ENCODE measurements at places on chromosomes 1 and 21.
A peak's percentile ranks its signal among the peaks of the same experiment; 100 is the strongest.

GRCh38 chr21:44817506-44817880 is 369 bp downstream of the SUMO3 start:
- DNase-seq = peak; percentile 99

DNA sequence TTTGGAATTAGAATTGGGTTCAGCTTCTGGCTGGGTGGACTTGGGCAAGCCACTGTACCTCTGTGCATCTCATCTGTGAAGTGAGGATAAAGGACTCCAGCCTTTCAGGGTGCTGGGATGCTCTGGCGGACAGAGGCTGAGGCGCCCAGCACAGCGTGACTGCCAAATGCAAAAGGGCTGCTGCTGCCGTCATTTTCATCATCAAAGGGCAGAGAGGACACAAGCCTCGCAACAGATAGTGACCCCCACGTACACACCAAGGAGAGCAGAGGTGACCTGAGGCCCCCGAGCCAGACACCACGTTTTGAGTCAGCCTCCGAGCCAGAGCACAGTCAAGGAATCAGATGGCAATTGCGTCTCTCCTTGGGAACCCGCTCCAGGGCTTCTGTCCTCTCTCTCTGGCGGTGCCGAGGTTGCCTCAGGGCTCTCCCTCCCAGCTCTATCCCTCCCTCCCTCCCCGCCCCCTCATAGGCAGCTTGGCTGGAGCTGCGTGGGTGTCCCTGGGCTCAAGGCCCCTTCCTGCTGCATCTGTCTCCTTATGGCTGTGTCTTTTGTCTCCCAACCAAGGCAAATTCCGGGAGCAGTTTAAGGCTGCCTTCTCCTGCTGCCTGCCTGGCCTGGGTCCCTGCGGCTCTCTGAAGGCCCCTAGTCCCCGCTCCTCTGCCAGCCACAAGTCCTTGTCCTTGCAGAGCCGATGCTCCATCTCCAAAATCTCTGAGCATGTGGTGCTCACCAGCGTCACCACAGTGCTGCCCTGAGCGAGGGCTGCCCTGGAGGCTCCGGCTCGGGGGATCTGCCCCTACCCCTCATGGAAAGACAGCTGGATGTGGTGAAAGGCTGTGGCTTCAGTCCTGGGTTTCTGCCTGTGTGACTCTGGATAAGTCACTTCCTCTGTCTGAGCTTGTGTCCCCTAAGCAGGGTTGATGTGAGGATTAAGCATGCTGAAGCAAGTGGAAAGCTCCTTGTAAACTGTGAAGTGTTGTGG is 9.0 kb downstream of the HCRTR1 start:
- DNase-seq = no peak

- DNase-seq = no peak
Observed at GRCh38 chr1:2570332-2570731, 14.2 kb downstream of the TNFRSF14 start.

- no peak for DNase-seq
Observed at GRCh38 chr1:95086949-95087533, 14.3 kb upstream of the ALG14 start.

DNA sequence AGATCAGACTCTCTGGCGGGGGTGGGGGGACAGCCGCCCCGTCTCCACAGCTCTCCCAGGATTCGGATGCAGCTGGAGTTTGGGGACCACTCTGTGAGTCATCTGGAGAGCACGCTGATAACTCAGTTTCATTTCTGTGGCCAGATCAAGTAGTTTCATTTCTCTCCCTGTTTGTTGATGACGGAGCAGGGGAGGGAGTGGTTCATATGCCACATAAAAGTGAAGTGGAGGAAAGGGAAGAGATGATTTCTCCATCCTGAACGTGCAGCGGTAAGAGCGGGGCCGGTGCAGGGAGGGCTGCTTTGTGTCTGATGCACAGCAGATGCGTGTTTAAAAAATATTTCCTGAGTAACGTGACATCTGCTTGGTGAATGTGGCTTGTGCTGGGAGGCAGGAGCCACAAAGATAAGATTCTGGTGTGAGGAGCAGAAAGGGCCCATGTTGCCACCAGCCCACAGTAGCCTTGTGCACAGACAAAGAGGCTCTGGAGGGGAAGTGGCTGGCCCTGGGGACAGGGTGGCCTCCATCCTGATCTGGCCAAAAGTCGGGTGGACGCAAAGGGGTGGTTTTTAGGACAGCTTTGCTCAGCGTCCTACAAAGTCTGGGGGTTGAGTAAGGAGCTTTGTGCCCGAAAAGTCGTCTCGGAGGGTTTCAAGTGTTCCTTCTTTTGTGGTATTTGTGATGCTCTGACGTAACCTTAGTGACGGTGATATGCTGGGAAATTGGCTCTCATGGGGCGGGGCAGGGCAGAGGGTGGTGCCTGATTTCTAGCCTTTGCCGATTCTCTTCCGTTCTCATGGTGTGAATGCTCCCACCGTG is at the start of gene MX2:
Gene MX2, plus strand, starts transcription at position 242 of the 819 bp plus-strand sequence. CDS start 14,880 bp downstream, outside the sequence.
- peak; percentile 36 for DNase-seq

DNA sequence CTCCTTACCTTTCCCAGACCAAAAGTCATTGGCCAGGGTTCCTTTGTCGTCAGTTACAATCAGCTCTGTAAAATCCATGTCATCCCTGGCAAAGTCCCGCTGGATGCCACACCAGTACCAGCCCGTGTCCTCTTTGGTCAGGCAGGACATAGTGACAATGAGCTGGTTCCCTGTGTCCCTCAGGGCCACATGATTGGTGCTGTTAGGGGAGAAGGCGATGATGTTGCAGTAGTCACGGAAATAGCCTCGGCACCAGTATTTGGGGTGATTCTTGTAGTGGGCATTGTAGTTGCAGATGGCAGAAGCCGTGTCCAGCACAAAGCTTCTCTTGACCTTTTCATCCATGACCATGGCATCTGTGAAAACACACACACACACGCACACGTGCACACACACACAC is 14.8 kb downstream of the ADORA3 start:
- DNase-seq = no peak

DNA sequence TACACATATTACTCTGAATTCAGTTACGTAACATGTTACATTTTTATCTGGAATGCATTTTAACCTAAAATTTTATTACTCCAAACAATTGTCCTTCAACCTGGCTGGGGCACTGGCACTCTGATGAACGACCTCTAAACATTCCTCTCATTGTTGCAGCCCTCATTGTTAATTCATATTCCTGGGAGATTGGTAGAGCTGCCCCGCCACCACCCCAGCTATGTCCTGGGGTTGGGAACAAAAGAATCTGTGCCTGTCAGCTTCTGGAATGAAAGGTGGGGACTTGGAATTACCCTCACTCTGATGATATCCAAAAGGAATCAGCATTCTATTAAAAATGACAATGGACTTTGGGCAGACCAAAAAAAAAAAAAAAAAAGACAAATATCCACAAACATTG is 38.0 kb upstream of the DESI2 start:
- DNase-seq = no peak

DNA sequence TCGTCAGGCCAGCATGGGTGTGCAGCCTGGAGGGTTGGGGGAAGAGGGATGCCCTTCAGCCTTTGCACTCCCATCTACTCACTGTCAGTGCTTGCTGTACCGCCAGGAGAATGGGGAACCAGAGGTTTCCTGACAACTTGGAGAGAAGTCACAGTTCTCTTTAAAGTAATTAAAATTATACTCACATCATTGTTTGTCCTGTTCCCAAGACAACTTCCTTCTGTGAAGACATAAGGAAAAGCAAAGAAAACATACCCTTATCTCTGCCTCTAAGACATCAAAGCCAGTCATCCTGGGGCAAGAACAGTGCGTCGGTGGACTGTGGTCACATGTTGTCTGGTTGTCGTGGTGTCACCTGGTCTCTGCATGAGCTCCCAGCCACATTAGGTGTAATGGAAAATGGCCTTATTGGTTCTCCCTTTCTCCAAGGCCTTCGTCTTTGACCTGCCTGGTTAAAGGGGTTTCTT is 17.6 kb downstream of the TRAF5 start:
- no peak for DNase-seq

DNA sequence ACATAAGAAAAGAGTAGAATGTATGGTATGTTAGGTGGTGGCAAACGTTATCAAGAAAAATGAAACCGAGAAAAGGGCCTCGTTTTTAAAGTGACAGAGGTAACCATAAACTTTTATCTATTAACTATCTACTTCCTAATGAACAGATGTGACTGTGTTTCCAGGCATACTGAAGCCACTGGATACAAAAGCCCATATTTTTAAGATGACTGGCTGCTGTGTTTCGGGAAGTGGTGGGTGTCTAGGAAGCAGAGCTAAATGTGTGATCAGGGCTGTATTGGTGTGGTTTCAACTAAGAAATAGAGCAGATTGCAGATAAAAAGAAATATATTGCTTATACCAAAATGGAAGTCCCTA is 71.8 kb downstream of the CHRM3 start:
- no peak for DNase-seq

DNA sequence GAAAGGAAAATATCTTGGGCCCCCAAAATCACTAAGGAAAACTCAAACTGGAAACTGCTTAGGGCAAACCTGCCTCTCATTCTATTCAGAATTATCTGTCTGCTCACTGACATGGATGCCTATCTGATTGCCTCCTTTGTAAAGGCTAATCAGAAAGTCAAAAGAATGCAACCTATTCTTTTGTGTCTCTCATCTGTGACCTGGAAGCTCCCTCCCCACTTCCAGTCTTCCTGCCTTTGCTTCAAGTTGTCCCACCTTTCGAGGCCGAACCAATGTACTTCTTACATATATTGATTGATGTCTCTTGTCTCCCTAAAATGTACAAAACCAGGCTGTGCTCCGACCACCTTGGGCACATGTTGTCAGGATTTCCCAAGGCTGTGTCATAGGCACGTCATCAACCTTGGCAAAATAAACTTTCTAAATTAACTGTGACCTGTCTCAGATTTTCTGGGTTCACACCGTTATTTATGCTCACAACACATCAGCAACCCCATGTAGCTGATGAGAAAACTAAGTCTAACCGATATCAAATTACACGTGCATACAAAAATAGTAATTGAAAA is 302.3 kb upstream of the NRIP1 start:
- DNase-seq = no peak

GRCh38 chr1:30743584-30744059 is 14.0 kb downstream of the LAPTM5 start:
- peak; percentile 78 for DNase-seq

GRCh38 chr1:9068981-9069325 is 482 bp downstream of the SLC2A5 start:
- DNase-seq = no peak

DNA sequence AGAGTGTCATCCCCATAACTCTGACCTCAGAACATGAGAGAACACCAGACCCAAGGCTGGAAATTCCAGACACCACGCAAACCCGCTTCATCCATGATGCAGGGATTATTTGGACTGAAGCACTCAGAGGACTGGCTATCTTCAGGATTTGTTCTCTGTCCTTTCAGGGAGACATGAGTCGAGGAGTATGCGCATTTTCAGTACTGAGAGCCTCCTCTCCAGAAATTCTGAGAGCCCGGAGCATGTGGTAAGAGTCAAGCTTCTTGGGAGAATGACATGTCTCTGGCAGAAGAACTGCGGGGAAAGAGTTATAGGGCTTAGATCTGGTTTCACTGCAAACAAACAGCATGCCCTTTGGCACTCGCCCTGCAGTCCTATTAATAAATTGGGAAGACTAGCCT is 6.9 kb downstream of the LAX1 start:
- DNase-seq = no peak

GRCh38 chr1:217063172-217063908 is 340.1 kb upstream of the ESRRG start:
- DNase-seq = no peak

GRCh38 chr1:219432191-219432606 is 180.7 kb downstream of the ZC3H11B start:
- no peak for DNase-seq

DNA sequence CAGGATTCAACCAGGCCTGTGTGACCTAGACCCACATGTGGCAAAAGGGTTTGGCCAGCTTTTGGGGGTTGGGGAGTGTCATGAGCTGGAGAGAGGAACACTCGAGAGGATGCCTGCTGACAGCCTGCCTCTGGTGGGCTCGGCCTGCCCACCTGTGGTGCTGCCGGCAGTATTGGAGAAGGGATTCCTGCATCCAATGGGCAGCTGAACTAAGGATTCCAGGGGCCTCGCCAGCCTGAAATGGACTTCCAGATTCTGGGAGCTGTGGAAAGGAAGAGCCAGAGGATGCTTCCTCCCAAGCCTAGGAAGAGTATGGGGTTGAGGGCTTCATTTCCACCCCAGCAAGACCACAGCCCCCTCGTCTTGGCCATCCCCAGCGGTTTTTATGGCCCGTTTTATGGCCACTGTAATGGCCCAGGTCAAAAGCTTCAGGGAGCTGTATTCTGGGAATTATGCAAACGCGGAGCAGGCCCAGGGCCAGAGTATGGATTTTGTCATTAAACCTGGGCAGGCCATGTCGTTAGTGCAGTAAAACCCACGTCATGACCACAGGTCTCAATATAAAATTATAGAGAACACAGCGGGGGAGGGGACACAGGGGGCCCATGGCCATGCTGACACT is 63.6 kb downstream of the TMEM53 start:
- no peak for DNase-seq

GRCh38 chr1:228105270-228105995 is 2.3 kb upstream of the C1orf35 start:
- DNase-seq = no peak

GRCh38 chr1:110130113-110130591 is 17.9 kb downstream of the UBL4B start:
- DNase-seq = no peak

GRCh38 chr1:25100151-25100833 is 132.0 kb downstream of the SYF2 start:
- no peak for DNase-seq

- DNase-seq = no peak
Observed at GRCh38 chr1:71783071-71783470, 499.3 kb downstream of the NEGR1 start.

GRCh38 chr21:27407271-27407670 is 440.4 kb upstream of the ADAMTS5 start:
- DNase-seq = no peak

DNA sequence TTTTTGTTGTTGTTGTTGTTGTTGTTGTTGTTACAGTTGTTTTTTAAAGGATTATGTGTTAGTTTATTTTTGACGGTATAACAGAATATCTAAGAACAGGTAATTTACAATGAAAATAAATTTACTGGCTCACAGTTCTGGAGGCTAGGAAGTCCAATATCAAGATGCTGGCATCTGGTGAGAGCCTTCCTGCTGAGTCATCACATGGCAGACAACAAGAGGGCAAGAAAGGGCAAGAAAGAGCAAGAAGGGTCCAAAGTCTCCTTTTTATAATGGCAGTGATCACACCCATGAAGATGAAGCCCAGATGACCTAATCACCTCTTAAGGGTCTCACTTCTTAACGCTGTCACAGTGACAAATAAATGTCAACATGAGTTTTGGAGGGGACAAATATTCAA is 142.1 kb downstream of the NEGR1 start:
- no peak for DNase-seq

DNA sequence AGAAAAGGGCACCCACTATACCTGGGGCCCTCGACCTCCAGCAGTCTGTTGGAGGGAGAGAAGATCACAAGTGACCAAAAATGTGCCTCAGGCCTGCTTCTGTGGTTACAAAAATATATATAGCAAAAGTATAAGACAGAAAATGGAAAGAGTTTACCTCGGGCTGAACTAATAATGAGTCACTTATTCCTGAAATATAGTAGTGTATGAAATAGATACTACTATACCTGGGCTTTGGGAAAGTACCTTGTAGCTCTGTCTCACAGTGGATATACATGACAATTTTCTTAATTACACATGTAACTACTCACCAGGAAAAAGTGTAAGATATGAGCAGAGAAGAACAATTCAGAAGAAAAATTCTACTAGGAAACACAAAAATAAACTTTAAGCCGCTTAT is 7.3 kb upstream of the APCS start:
- DNase-seq = no peak
